ENCODE measurements at places on chromosomes 12 and 14. TPM values are rescaled to one million over a fixed set of nuclear protein-coding genes. Genes with fewer than 3 reads are reported as not detected.
A peak's percentile ranks its signal among the peaks of the same experiment; 100 is the strongest.

DNA sequence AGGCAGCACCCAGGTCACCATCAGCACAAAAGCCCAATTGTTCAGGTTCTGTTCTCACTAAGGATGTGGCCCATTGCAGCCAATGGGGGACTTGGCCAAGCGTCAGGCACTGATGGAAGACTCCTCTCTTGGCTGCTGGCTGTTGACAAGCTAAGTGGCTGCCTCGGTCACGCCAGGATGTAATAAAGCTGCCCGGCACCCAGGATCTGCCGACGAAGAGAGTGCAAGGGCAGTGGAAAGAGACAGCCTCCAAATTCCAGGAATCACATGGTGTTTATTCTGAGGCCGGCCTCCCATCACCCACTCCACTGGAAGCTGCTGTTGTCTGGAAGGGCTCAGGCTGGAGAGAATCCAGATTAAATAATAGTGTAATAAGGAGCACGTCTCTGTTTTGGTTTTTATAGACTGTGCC, 451.8 kb upstream of the TBX3 start:
- no peaks in the 10 kb centered on the region for H3K4me1 ChIP-seq
- no peaks in the 10 kb centered on the region for H3K36me3 ChIP-seq
- H3K27ac ChIP-seq, result no peak overlapping the region
- H3K4me3 ChIP-seq, result no peak overlapping the region
- no peaks in the 10 kb centered on the region for H3K27me3 ChIP-seq

- H3K27ac ChIP-seq, result no peak overlapping the region
- peaks cover 8% of the 10 kb centered on the region for H3K27me3 ChIP-seq
- H3K4me1 ChIP-seq, result no peaks in the 10 kb centered on the region
- peaks cover 8% of the 10 kb centered on the region for H3K36me3 ChIP-seq
- DNase-seq, result no peak
Measured at GRCh38 chr14:70320294-70320693, 39.2 kb downstream of the COX16 start.

- no peaks in the 10 kb centered on the region for H3K4me1 ChIP-seq
- DNase-seq, result no peak
- no peak overlapping the region for H3K27ac ChIP-seq
- H3K36me3 ChIP-seq, result no peaks in the 10 kb centered on the region
- peaks cover 6% of the 10 kb centered on the region for H3K27me3 ChIP-seq
- H3K4me3 ChIP-seq, result no peak overlapping the region
Measured at GRCh38 chr12:51407604-51408003, 16.4 kb upstream of the GALNT6 start.

DNA sequence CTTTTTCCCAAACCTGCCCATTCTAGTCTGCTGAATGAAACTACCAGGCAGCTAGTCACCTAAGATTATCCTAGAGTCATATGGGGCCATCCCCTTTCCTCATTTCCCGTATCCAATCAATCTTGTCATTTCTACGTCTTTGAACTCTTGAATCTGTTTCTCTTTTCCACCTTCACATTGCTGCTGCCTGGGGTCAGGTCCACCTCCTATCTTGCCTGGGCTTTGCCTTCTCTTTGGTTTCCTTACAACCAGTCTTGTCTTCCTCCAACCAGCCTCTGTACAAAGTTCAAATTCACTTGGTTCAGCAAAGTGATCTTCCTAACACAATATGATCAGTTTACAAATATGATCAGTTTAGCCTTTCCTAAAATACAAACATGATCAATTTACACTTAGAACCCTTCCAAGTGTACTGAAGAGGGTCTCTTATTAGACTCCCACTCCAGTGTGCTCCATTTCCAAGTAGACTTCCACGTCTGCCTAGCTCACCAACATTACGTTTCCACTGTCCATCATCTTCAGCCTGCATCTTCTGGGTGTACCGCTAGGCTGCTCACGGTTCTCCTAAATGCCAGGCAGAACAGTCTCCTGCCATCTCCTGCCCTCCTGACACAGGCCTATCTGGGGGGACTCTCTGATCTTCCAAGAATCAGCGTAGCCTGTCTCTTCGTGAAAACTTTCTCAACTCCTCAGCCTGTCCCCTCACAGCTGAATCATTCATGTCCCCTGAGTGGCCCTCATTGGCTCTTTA, 4.1 kb upstream of the ACVR1B start:
- peaks cover 14% of the 10 kb centered on the region for H3K4me1 ChIP-seq
- DNase-seq, result no peak
- no peak overlapping the region for H3K27ac ChIP-seq
- peaks cover 5% of the 10 kb centered on the region for H3K36me3 ChIP-seq
- peaks cover 33% of the 10 kb centered on the region for H3K27me3 ChIP-seq
- no peak overlapping the region for H3K4me3 ChIP-seq

- peak; percentile 55 for DNase-seq
- H3K4me1 ChIP-seq, result peaks cover 58% of the 10 kb centered on the region
- H3K27ac ChIP-seq, result peak overlapping the region; percentile 64
- no peaks in the 10 kb centered on the region for H3K27me3 ChIP-seq
Measured at GRCh38 chr14:80930836-80931389, 10.6 kb downstream of the CEP128 start.

The EIF2S1 gene
- 245 TPM for total RNA-seq

The ZBTB1 gene
- 41.2 TPM for total RNA-seq

GRCh38 chr12:111457071-111457470, 51.3 kb downstream of the SH2B3 start:
- no peak overlapping the region for H3K4me3 ChIP-seq
- peaks cover 5% of the 10 kb centered on the region for H3K4me1 ChIP-seq
- H3K36me3 ChIP-seq, result peaks cover 24% of the 10 kb centered on the region

GRCh38 chr12:70032076-70032475, 207.0 kb downstream of the MYRFL start:
- peaks cover 5% of the 10 kb centered on the region for H3K27me3 ChIP-seq
- no peak for DNase-seq
- H3K36me3 ChIP-seq, result no peaks in the 10 kb centered on the region
- no peak overlapping the region for H3K27ac ChIP-seq

DNA sequence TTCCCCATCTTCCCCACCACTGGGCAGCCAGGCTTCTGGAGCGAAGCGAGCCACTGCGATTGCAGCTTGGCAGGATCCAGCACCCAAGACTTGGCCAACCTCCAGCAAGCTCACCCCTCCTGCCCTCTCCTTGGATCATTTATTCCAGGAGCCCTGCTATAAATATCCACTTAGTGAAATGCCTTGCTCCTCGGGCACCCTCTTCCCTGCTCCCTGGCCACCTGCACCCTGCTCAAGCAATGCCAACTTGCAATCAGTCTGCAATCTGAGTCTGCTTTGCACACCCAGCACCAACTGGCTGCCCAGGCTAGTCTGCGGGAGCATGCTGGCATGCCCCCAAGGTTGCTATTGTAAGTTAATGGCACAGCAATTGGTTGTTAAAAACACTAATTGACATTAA, 666.0 kb downstream of the MED13L start:
- H3K36me3 ChIP-seq, result no peaks in the 10 kb centered on the region
- no peak overlapping the region for H3K4me3 ChIP-seq
- H3K27ac ChIP-seq, result no peak overlapping the region
- H3K27me3 ChIP-seq, result no peaks in the 10 kb centered on the region
- DNase-seq, result no peak
- no peaks in the 10 kb centered on the region for H3K4me1 ChIP-seq

The SPIC gene
- not detected for total RNA-seq

GRCh38 chr14:96117101-96117897, 78.1 kb downstream of the C14orf132 start:
- H3K4me1 ChIP-seq, result peaks cover 21% of the 10 kb centered on the region
- no peaks in the 10 kb centered on the region for H3K27me3 ChIP-seq
- no peak overlapping the region for H3K27ac ChIP-seq

DNA sequence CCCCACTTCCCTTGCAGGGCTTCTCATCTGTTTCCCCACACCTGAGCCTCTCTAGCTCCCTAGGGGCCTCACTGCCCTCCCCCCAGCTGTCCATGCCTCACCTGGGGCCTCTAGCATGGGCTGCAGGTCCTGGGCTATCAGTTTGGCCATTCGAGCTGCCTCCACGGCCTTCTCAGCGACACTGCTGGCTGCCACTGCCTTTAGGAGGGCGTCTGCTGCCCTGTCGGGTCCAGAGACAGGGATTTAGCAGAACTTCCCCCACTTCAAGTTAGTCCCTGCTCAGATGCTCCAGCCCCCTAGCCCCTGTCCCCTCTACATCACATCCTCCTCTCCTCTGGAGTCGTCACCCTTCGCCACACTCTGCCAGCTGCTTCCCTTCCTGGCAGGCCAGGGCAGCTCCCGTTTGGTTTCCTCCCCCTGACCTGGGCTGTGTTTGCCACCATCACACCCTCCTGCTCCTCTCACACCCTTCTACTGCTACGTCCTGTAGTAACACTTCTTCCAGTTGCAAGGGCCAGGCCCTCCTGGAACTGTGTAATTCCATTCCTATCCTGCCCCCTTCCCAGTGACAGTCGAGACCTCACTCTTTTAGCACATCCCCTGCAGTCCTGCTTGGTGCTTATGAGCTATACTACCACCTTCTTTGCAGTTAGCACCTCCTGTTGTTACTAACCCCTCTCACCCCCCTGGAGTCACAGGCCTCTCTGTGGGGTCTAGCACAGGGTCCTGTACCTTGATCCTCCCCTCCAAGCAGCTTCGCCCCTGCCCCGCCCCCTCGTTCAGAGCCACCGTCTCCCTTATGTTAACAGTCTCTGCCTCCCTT, 4.3 kb upstream of the AP1G2 start:
- peaks cover 21% of the 10 kb centered on the region for H3K27me3 ChIP-seq
- DNase-seq, result no peak
- H3K36me3 ChIP-seq, result peaks cover 5% of the 10 kb centered on the region

GRCh38 chr12:52952076-52952801, 3.3 kb downstream of the KRT18 start:
- no peaks in the 10 kb centered on the region for H3K36me3 ChIP-seq
- H3K27me3 ChIP-seq, result peaks cover 9% of the 10 kb centered on the region
- no peaks in the 10 kb centered on the region for H3K4me1 ChIP-seq
- no peak overlapping the region for H3K4me3 ChIP-seq
- H3K27ac ChIP-seq, result no peak overlapping the region
- no peak for DNase-seq

The PRPH gene
- not detected for total RNA-seq

The KRT83 gene
- total RNA-seq, result not detected

GRCh38 chr12:28611115-28611435, 420.8 kb downstream of the CCDC91 start:
- no peaks in the 10 kb centered on the region for H3K4me1 ChIP-seq
- H3K36me3 ChIP-seq, result peaks cover 2% of the 10 kb centered on the region
- no peak overlapping the region for H3K4me3 ChIP-seq
- no peaks in the 10 kb centered on the region for H3K27me3 ChIP-seq
- H3K27ac ChIP-seq, result no peak overlapping the region

GRCh38 chr12:91561958-91562325, 379.3 kb upstream of the DCN start:
- H3K36me3 ChIP-seq, result peaks cover 6% of the 10 kb centered on the region
- H3K4me1 ChIP-seq, result peaks cover 14% of the 10 kb centered on the region
- H3K4me3 ChIP-seq, result no peak overlapping the region
- H3K27ac ChIP-seq, result no peak overlapping the region

DNA sequence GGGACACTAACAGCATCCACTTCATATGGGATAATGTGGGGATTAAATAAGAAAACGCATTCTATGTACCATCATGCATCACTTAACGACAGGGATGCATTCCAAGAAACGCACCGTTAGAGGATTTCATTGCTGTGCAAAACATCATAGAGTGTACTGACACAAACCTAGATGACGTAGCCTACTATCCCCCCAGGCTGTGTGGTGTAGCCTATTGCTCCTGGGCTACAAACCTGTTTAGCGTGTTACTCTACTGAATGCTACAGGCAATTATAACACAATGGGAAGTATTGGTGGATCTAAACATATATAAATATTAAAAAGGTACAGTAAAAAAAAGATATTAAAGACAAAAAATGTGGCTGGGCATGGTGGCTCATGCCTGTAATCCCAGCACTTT, 230.6 kb downstream of the KSR2 start:
- H3K4me1 ChIP-seq, result no peaks in the 10 kb centered on the region
- no peak for DNase-seq
- H3K27me3 ChIP-seq, result no peaks in the 10 kb centered on the region
- H3K36me3 ChIP-seq, result no peaks in the 10 kb centered on the region
- H3K27ac ChIP-seq, result no peak overlapping the region
- no peak overlapping the region for H3K4me3 ChIP-seq

- H3K27ac ChIP-seq, result no peak overlapping the region
- no peak for DNase-seq
- no peaks in the 10 kb centered on the region for H3K4me1 ChIP-seq
- H3K27me3 ChIP-seq, result no peaks in the 10 kb centered on the region
- no peak overlapping the region for H3K4me3 ChIP-seq
Measured at GRCh38 chr12:131371401-131372170, 339.3 kb upstream of the SFSWAP start.

The SYT1 gene
- total RNA-seq, result not detected

DNA sequence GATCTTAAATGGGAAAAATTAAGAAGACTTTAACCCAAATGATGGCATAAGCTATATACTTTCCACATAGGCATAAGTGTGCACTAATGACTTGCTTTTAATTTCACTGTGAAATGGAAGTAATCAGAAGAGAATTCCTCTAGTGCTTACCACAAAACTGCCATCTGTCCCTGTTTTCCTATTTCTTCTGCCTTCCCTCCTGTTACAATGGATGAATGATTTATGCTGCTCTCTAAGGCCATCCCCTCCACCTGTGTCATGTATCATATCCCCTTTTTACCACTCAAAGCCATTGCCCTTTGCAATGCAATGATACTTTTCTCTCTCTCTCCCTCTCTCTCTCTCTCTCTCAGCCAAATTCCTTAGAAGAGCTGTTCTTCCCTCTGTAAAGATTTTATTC, 109.1 kb downstream of the C12orf50 start:
- H3K4me3 ChIP-seq, result no peak overlapping the region
- no peaks in the 10 kb centered on the region for H3K36me3 ChIP-seq
- H3K4me1 ChIP-seq, result no peaks in the 10 kb centered on the region
- no peak for DNase-seq
- peaks cover 3% of the 10 kb centered on the region for H3K27me3 ChIP-seq
- no peak overlapping the region for H3K27ac ChIP-seq

DNA sequence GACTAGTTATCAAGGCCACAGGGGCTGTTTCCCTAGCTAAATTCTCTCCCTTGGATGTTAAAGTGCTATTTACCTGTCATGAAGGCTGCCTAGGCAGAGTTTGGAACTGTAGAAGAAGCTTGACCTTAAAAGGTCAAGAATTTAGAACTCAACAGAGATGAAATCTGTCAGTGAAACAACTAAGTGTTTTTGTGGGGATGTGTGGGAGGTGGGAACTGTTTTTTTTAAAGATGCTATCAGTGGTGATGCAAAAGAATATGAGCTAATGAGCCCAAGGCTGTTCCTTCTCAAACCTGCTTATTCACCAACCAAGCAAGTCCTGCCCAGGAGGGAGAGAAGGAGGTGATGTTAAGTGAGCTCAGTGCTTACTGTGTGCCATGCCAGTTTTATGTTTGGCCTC, 40.8 kb upstream of the POC1B start:
- no peak for DNase-seq
- H3K4me3 ChIP-seq, result no peak overlapping the region
- no peaks in the 10 kb centered on the region for H3K36me3 ChIP-seq
- no peak overlapping the region for H3K27ac ChIP-seq

- H3K27ac ChIP-seq, result no peak overlapping the region
- DNase-seq, result no peak
- no peaks in the 10 kb centered on the region for H3K27me3 ChIP-seq
- H3K4me3 ChIP-seq, result no peak overlapping the region
- H3K4me1 ChIP-seq, result no peaks in the 10 kb centered on the region
Measured at GRCh38 chr14:103735815-103736545, 20.4 kb downstream of the ZFYVE21 start.

GRCh38 chr14:90263748-90264449, 7.5 kb downstream of the PSMC1 start:
- H3K36me3 ChIP-seq, result peaks cover 44% of the 10 kb centered on the region
- no peak for DNase-seq
- no peak overlapping the region for H3K27ac ChIP-seq
- H3K4me1 ChIP-seq, result peaks cover 15% of the 10 kb centered on the region

The RAD51AP1 gene
- total RNA-seq, result 34.1 TPM

- H3K27me3 ChIP-seq, result no peaks in the 10 kb centered on the region
- no peak for DNase-seq
- no peaks in the 10 kb centered on the region for H3K36me3 ChIP-seq
- H3K4me1 ChIP-seq, result no peaks in the 10 kb centered on the region
- no peak overlapping the region for H3K4me3 ChIP-seq
Measured at GRCh38 chr12:78559416-78559815, 305.2 kb upstream of the SYT1 start.

The TROAP gene
- total RNA-seq, result 46.0 TPM
